ENCODE measurements at places on chromosomes 5 and 9.

DNA sequence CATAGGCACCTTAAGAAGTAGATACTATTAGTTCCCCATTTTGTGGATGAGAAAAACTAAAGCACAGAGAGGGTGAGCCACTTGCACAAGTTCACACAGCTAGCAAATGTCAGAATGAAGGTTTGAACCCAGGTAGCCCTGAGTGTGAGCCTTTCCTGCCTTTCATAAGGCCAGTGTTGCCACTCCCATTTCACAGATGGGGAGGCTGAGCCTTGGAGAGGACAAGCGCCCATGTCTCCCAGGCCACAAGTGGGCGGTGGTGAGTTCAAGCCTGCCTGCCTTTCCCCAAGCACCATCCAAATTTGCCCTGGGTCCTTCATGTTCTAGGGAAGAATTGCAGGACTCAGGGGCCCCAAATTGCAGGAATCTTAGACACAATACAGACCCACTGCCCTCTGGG, 50.6 kb downstream of the LHX2 start:
- no peak for DNase-seq

GRCh38 chr5:34556509-34556782, 99.7 kb upstream of the RAI14 start:
- no peak for DNase-seq

DNA sequence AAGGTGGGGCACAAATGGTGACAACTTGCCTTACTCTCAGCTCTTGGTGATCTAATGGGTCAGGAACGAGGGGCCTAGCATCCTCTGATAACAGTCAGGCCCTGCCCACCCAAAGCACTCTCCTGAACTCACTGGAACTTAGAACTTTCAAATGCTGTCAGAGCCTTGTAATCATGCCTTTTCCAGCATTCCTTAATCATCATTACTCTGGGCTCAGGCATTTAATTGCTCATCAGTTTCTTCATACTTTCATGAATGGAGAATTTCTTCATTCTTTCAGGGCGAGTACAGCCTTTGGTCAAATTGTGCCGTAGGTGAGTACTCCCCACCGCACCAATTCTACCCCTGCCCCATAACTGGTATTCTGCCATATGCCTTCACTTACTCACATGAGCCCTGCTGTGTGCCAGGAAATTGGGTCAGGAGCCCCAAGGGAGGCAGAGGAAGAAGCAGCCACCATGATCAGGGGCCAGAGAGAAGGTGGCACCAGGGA, 30.2 kb upstream of the DUSP1 start:
- no peak for DNase-seq

DNA sequence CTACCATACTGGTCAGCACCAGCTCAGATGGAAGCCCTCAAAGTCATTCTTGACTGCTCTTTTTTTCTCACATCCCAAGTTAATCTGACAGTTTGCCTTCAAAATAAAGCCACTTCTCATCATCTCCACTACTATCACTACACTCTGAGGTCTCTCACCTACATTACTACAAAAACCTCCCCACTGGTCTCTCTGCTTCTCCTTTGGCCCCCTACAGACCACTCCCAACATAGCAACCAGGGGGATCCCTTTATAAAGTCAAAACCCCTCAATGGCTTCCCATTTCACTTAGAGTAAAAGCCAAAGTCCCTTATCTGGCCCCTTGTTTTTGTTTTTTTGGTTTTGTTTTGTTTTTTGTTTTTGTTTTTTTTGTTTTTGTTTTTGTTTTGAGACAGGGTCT, 4.6 kb downstream of the ARAP3 start:
- no peak for DNase-seq

DNA sequence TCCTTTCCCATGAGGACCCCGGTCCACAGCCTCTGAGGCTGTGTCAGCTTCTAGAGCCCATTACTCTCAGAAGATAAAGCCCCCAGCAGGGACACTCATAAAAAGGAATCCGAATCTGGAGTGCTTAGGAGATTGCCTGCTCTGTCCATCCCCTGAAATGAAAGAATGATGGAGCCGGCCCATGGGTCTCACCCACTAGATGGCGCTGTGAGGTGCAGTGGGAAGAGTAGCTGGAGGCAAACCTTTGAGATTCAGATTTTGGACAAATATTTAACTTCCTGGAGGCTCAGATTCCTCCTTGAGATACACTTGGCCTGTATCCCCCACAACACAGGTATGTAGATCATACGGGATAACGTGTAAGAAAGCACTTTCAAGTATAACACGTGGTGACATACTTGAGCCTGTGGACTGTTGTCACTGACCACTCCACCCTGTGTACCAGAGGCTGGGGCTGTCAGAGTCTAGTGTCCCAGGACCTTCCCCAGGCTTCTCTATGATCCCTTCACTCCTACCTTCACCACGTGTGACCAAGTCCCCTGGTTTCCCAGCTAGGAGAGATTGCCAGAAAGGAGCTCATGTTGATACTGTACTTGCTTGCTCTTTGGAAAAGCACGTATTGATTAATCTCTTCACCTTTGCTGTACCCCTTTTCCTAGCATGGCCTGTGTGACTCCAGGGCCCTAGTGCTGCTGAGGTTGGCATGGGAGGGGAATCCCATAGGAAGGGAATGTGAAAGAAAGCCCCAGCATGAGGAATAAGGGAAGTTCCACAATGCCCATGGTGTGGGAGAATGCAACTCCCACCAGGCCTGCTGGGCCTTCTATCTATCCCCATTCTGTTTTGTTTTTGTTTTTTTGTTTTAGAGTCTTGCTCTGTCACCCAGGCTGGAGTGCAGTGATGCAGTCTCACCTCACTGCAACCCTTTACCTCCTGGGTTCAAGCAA, 32.1 kb downstream of the TRMO start:
- DNase-seq = no peak
